ENCODE measurements at places on chromosomes 7 and 10.

DNA sequence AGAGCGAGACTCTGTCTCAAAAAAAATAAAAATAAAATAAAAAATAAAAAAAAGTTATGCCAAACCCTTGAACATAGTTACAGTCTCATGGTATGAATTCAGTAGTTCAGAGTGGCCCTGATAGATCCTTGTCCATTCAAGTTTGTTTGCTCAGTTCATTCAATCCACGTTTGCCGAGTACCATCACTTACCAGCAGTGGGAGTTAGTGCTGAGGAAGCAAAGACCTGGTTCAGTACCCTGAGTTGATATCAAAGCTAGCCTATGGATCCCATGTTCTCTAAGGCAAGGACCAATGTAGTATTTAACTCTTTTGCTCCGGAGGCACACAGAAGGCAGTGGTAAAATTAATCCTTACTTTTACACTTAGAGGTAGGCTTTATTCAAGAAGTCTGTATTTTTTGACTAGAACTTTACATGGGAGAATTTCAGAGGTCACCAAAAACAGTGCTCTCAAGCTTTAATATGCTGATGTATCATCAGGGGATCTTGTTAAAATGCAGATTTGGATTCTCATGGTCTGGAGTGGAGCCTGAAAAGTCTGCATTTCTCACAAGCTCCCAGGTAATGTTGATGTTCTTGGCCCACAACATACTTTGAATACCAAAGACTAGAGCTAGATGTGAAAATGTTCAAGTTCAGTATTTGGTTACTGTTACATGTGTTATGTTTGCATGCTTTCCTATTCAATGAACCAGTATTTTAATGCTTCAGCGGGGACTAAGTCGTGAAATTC lies 38.1 kb upstream of the HBP1 start:
- DNase-seq = no peak

DNA sequence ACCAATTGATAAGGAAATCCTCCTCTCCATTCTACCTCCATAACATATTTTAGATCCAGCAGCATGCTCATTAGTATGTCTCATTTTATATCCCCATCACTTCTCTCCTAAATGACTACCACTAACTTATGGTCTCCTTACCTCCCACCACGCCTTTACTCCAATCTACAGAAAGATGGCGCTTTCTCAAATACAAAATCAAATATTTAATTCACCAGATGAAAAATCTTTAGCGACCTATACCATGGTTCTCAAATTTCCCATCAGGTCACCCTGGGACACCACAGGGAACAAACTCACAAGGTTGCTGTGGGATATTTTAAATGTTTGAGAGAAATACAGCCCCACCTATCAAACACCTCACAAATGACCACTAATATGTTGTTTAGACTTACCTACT lies 27.0 kb upstream of the EBLN1 start:
- no peak for DNase-seq

GRCh38 chr10:79427965-79428364 lies 17.5 kb downstream of the ZCCHC24 start:
- DNase-seq = no peak

DNA sequence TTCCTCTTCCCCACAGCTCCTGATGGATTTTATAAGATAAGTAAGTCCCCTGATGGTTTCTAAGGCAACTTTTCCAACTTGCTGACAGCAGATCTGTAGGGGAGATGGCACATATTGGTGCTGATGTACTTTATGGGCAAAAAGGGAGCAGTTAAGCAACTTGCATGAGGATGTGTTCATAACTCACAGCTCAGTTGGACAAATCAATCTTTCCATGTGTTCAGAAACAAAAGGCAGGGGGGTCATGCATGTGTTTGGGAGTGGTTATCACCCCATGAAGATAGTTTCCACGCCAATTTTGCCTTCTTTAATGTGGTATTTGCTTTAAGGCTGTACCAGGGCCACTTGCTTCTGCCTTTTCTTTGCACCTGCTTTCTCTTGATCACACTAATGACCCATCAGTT lies 6.1 kb downstream of the RBM20 start:
- DNase-seq = no peak

- DNase-seq = no peak
These were observed 423 bp downstream of the BAZ1B start for GRCh38 chr7:73521636-73522104.

- DNase-seq = no peak
These were observed 38.6 kb downstream of the FAS start for GRCh38 chr10:89029181-89029580.

- no peak for DNase-seq
These were observed 442.0 kb downstream of the MDFIC start for GRCh38 chr7:115363916-115364315.

GRCh38 chr7:134910214-134910890 lies 76.0 kb upstream of the AGBL3 start:
- no peak for DNase-seq

GRCh38 chr7:46391231-46392201 lies 470.4 kb upstream of the IGFBP3 start:
- DNase-seq = no peak

GRCh38 chr7:138167869-138168296 lies 91.6 kb downstream of the AKR1D1 start:
- DNase-seq = no peak

GRCh38 chr7:4738711-4739527 lies 36.5 kb upstream of the AP5Z1 start:
- DNase-seq = peak; percentile 27

DNA sequence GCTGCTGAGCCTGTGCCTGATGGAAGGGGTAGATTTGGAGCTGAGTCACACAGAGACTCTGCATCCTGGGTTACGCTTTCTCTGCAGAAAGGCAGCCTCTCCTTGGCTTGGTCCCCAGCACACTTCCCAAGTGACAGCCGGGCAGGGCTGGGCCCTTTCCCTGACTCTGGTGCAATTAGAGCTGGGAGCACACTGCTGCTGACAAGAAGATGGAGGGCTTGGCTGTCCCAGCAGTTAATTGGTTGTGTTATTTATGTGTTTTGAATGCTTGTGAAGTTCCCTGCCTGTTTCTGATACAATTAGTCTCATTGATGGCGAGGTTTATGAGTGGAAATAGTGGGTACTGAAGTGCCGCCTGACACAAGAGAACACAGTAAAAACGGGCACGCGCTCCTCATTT lies 123.6 kb downstream of the TCERG1L start:
- DNase-seq = no peak

GRCh38 chr10:34183016-34183796 lies 631.9 kb downstream of the PARD3 start:
- DNase-seq = no peak

DNA sequence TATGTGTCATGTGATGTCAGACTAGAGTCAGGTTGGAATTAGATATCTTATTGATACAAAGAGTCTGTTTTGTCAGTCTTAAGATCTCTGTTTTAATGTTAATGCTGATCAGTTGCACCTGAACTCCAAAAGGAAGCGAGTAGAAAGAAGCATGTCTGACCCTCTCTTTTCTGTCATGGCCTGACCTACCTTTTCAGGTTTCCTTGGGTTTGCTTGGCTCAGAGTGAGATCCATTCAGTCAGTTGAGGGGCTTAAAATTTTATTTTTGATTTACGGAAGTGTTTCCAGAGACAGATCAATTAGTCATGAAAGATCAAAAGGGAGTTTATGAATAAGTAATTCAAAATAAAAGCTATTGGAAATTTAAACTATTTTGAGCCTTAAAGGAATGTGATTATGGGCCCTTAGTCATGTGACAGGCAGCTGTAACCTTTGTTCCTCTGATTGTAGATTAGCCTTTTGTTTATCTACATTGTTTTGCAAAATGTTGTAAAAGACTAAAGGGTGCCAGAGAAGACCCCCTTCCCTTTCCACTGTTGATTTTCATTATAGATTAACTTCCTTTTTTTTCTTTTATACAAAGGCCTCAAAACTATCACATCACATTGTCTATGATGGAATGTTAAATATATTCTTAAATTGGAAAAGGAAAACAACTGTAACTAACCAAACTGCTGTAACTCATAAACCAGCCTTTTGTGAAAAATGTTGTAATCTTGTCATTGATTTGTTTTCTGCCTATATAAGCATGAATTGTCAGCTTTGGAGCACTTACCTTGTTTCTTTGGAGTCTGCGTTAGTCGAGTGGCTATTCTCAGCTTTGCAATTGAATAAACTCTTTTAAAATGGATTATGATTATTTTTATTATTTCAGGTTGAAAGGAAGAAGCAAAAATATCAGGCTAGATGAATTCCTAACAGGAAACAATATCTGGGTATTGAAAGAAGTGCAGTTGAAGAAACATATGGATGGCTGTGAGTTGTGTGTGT lies 195.5 kb upstream of the MBL2 start:
- no peak for DNase-seq

DNA sequence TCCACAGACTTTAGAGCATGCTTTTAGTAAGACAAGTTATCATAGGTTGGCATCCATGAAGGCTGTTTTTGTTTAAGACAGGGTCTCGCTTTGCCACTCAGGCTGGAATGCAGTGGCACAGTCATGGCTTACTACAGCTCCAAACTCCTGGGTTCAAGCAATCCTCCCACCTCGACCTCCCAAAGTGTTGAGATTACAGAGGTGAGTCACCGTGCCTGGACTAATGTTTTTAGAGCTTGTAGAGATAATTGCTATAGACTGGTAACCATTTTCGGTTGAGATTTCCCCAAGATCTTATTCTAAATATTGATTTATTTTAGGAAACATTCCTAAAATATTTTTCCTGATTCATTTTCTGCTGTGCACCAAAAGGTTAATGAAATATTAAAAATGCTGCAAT lies 5.4 kb upstream of the ZNF398 start:
- no peak for DNase-seq

DNA sequence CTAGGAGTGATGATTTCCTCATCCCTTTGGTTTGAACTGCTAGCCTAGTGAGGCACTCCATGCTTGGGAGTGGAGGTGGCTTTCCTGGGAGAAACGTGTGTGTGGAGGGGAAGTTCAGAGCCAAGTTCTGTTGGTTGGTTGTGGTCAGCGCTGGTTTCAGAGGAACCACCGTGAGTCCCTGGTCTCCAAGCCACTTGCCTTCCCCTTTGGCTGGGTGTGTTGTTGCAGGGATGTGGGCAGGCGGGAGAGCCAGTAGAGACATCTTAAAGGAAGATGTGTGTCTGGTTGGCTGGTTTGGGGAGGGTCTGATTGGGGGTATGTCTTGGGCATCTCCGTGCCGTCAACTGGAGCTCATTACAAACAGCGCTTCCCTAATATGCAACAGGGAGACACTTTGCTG lies 130.8 kb upstream of the TCF7L2 start:
- no peak for DNase-seq

GRCh38 chr10:44017483-44018145 lies 367.3 kb downstream of the CXCL12 start:
- DNase-seq = no peak

- no peak for DNase-seq
These were observed 74.5 kb downstream of the CCDC6 start for GRCh38 chr10:59831658-59832503.

GRCh38 chr10:57716884-57717283 lies 550.8 kb downstream of the IPMK start:
- DNase-seq = no peak

DNA sequence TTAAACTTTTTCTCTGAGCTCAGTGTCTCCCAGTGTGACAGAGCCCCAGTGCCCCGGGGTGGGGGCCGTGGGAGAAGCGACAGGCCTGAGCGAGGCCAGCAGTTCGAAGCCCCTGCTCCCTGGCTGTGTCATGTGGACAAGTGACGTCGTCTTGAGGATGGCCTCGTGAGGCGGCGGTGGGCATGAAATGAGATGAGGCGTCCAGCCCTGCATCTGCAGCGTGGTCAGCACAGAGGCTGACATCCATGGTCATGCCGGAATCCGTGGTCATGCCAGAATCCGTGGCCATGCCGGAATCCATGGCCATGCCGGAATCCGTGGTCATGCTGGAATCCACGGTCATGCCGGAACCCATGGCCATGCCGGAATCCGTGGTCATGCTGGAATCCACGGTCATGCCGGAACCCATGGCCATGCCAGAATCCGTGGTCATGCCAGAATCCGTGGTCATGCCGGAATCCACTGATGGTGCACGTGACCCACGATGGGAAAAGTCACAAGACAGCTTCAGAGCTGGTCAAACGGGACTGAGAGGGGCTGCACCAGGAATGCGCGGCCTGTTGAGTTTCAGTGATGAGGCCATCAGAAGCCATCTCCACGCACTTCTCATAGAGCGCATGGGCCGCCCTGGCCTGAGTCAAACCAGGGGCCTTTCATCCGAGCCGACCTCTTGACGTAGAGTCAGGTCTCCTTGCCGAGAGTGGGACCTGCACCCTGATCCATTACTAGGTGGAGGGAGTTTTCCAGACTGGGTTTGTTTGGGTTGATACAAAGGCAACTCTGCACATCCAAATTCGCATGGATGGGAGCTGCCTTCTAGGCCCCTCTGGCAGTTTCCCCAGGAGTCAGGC lies 342.5 kb downstream of the PTPRN2 start:
- DNase-seq = no peak

DNA sequence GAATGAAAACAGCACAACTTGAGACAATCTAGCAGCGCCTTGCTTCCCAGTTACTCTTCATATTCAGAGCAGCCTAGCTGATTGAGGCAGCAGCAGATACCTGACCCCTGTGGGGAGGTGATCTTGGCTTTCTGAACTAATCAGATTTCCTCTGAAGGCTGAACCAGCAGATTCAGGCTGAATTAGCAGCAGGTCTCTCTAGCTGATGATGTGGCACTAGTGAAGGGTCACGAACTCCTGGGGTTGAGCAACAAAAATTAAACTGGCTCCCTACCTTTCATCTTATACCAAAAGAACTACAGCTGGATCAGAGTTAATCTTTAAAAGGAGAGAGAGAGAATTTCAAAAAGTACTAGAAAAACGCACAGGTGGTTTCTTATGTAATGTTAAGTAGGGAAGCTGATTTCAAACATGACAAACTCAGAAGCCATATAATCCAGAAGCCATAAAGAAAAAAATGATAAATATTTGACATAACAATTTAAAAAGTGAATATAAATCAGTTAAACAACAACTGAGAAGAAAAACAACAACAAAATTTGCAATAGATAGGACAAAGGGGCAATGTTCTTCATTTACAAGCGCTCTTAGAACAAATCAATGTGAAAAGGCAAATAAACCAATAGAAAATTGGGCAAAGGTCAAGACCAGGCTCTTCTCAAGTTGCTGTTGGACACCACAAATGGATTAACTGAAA lies 13.5 kb downstream of the SLC25A13 start:
- DNase-seq = no peak

DNA sequence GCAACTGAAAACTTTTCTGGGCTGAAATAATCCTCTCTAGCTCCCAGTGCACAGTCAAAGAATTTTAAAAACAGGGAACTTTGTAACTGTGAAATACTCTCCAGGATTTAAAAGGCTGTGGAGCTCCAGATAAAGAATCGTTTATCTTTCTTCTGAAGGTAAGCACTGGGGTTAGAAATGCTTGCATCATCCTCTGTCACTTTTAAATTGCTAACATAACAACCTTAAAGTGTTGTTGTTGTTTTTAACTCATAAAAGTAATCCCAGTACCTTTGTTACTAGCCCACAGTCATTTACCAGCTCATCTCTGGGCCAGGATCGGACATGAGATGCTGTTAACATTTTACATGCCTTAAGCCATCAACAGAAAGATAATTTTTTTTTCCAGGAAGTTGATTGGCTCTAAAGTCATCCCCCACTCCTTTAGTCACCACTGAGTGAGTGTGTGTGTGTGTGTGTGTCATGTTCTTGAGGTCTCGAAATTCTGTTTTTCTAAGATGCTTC lies at the start of gene SLC39A12:
Gene SLC39A12, plus strand, starts transcription at position 51 of the 504 bp plus-strand sequence. CDS start 1,359 bp downstream, outside the sequence.
- DNase-seq = no peak
